ENCODE measurements at places on chromosomes 7 and 10. TPM values are rescaled to one million over a fixed set of nuclear protein-coding genes. Genes with fewer than 3 reads are reported as not detected.

- DNase-seq, result peak; percentile 86
Observed at GRCh38 chr7:73811760-73812168, 19.0 kb upstream of the CLDN4 start.

DNA sequence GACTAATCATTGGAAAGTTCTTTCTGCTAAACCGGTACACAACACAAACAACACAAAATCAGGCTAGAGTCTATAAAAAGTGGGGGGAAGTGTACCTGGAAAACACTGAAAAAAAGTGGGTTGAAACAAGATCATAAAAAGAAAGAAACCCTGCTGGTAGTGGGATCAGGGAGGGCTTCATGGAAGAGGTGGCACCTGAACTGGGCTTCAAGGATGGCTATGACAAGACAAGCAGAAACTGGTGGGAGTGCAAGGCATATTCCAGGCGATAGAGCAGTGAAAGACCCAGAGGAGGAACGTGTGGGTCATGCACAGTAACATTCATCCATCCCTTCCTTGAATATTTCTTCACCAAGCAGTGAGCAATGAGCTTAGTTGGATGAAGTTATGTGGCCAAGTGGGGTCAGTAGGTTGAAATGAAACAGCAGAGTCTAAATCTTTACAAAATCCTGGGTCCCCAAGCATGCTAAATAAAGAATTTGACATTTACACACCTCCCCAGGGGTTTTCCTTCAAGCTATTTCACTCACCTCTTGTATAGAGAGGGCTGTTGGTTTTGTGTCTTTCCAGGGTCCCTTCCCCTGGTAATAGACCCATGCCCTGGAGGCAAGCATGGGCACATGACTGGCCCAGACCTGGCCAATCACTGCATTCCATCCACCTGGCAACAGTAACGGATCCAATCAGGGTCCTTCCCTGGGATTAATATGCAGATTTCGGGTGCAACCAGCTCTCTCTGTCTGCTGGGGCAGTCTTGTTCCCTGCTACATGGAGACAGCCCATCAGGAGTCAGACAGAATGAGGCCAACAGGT lies 38.2 kb downstream of the SPOCK2 start:
- DNase-seq, result no peak

Gene ZNF425
- 0.44 TPM for total RNA-seq

Gene PARP12
- 55.9 TPM for total RNA-seq

DNA sequence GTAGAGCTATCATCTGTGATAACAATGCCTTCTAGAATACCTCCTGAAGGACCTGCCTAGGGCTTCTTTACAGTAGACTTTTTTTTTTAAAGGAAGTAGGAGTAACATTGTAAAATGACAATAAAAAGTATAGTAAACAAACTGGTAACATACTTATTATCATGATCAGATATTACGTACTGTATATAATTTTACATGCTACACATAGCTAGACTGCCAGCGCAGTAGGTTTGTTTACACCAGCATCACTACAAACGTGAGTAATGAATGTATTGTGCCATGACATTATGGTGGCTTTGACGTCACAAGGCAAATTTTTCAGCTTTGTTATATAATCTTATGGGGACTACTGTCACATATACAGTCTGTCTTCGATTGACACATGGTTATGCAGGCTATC lies 15.4 kb upstream of the ZRANB1 start:
- DNase-seq, result no peak

DNA sequence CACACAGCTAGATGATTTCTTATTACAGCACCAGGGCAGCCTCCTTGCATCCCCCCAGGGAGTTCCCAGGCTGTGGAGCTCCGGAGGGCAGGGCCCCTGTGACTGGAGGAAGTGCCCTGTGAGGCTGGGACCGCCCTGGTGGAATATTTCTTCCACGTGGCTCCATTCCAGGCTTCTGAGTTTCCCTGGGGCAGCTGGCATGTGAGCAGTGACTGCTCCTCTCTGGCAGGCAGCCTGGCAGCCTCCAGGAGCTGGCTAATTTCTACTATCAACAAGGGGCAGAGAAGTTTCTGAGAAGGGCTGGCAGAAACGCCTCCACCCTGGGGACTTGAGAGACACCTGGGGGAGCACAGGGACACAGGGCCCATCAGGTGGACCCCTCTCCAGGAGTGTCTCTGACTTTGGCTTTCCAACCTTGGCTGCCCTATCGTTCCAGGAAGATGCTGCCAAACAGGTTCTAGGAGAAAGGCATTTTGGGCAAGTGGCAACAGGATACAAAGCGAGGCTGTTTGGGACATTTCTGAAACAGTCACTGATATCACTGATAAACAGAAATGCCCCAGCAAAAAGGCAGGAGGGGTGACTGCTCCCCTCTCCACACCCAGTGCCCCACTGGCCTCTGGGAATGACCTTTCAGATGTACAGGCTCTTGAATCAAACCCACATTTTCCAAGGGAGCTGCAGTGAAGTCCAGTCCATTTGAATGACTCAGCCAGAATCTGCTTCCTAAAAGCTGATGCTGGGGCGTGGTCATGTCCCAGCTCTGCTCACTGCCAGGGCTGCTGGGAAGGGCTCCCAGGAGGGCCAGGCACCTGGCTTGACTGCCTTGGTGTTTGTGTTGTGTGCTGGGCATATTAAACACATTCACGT lies 16.1 kb downstream of the MYOF start:
- DNase-seq, result no peak

GRCh38 chr10:7792541-7792940 lies 4.6 kb downstream of the ATP5F1C start:
- no peak for DNase-seq

Gene SPDYE8
- total RNA-seq, result not detected

- DNase-seq, result no peak
Observed at GRCh38 chr10:70359017-70359550, 23.3 kb downstream of the LRRC20 start.

DNA sequence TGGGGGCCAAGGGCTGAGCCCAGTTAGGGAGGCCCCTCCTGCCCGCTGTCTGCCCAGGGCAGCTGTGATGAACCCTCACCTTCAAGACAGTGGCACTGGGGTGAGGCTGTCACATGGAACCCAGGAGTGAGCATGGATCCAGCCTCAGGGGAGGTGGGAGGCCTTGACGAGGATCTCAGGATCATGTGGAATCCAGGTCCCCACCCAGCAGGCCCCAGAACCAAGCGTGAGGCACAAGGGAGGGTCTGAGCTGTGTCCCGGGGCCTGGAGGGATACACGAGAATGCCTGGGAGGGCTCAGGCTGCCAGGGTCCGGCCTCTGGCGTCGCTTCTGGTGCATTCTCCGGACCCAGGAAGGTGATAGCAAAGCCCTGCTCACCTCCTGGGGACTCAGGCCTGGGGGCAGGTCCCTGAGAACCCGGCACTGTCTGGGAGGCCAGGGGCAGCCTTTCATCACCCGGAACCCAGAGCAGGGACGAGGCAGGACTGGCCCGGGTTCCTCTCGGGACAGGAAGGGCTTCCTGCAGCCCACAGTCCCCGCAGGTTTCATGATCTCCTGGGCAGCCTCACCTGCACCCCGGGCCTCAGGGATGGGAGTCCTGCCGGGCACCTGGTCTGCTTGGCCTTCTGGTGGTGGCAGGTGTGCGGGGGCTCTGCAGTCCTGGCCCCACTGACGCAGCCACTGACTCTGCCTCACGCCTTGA lies 17.5 kb downstream of the DPYSL4 start:
- no peak for DNase-seq

Gene FXYD4
- total RNA-seq, result not detected

Gene ITPRID1
- total RNA-seq, result not detected

DNA sequence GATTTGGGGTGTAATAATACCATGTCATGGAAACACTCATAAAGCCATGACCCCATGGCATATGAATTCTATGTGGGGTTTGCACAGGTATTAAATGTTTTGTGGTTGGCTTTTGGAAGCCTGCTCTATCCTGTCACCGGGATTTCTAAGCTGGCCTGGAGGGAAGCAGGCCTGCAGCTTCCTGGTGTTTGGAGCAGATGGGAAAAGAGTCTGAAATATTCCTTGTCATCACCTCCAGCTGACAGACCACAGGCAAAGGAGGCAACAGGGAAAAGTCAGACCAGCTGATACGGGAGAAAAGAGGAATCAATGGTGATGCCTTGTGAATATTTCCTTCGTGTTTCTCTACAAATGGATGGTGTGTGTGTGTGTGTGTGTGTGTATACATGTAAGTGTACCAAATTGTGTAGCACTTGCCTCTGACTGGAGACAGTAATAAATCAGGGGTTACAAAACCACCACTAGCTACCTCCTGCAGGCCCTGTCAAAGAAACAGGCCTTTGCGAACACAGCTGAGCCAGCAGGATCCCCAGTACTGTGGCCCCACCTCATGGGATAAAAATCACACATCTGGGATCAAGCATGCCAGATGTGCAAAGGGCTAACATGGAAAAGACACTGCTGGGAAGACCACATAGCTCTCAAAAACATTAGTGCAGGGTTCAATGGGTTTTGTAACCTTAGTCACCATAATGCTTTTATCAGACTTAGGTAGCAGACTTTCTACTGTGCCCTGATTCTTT lies 120.8 kb upstream of the HPS1 start:
- DNase-seq, result no peak

DNA sequence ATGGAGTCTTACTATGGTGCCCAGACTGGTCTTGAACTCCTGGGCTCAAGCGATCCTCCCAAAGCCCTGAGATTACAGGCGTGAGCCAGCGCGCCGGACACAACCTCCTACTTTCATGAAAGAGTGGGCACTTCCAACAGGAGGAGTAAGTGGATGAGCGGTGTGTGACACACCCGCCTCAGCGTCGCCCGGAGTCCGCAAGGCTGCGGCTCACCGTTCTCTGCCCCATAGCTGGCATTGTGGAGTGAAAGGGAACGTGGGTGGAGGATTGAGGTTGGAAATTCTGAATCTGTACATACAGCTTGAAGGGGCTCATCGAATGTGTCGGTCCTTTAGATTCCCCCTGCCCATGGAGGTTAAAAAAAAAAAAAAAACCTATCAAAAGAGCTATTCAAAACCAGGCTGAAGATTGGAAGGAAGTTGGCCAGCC lies 524 bp upstream of the PRXL2A start:
- DNase-seq, result peak; percentile 73

Gene ANKRD61
- 0.58 TPM for total RNA-seq

- DNase-seq, result no peak
Observed at GRCh38 chr7:105712877-105713276, 131.6 kb upstream of the EFCAB10 start.

- DNase-seq, result peak; percentile 89
Observed at GRCh38 chr10:102422545-102423129, 2.0 kb downstream of the FBXL15 start.

Gene ZNF365
- not detected for total RNA-seq

DNA sequence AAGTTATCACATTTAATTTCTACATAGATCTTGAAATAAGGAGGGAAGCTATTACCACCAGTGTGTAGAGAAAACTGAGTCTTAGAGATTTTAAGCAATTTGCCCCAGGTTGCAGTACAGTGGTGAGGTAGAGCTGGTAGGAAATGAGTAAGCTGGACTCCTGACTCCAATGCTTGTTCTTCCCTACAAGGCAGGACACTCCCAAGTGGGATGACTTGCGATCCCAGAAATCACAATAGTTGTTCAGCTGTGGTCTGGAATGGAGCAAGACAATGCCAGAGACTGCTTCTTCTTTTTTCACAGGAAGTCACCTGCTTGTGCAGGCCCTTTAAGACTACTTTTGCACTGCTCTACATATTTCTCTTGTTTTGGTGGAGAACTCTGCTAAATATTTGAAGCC lies 327.2 kb upstream of the BMPER start:
- DNase-seq, result no peak

GRCh38 chr7:142881586-142882337 lies 3.8 kb downstream of the TRPV6 start:
- DNase-seq, result no peak

DNA sequence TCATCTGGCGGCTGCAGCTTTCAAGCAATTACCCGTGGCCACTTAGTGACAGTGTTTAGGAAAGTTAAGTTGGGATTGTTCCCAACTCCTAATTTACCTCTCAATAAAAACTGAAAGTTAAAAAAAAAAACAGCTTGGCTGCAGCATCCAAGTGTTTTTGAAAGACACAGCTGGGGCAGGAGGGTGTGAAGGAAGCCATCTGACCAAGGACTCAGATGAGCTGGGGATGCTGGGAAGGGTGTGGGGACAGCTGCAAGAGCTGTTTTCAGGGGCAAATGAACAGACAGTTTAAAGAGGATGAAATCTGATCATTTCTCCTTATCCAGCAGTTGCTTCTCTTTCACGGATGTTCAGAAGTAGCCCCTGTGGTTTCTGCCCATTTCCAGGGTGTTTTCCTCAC lies 129.2 kb upstream of the CDCA7L start:
- DNase-seq, result no peak

GRCh38 chr10:117239721-117240620 lies 943 bp upstream of the SLC18A2 start:
- DNase-seq, result no peak

- peak; percentile 58 for DNase-seq
Observed at GRCh38 chr7:108002726-108003598, at the start of gene LAMB1. Gene LAMB1 (minus strand): TSS chr7:108003161. CDS start chr7:108002885, 276 bp downstream.

All from activated CD4-positive, alpha-beta T cell treated with anti-CD3 and anti-CD28 coated beads, Interleukin-2, amount 10 ng/mL, durations not matched to agents 24 days and 14 days (primary cell).